Stimulated activated CD4-positive, alpha-beta T cell treated with anti-CD3 and anti-CD28 coated beads, TNF-alpha, amount 100 ng/mL, for 48 hours (primary cell): ENCODE measurements at places on chromosomes 1 and 21.

DNA sequence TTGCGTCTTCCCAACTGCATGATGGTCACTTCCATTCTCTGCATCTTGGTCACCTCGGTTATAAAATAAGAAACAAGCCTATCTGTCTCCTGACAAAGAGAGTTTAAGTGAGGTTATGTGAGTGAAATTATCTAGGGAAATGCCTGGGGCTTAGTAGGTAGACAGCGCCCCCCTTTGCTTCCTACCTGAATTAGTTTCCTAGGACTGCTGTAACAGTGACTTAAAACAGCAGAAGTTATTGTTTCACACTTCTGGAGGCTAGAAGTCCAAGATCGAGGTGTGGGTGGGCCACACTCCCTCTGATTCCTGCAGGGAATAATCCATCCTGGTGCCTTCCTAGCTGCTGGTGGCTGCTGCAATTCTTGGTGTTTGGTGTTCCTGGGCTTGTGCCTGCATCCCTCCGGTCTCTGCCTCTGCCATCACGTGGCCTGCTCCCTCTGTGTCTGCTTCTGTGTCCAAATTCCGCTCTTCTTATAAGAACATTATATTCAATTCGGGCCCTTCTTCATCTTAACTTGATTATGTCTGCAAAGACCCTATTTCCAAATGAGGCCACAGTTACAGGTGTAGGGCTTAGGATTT, 92.6 kb downstream of the IGSF21 start:
- DNase-seq, result no peak

- DNase-seq, result no peak
Observed at GRCh38 chr21:36563341-36563926, 83.5 kb upstream of the CLDN14 start.

DNA sequence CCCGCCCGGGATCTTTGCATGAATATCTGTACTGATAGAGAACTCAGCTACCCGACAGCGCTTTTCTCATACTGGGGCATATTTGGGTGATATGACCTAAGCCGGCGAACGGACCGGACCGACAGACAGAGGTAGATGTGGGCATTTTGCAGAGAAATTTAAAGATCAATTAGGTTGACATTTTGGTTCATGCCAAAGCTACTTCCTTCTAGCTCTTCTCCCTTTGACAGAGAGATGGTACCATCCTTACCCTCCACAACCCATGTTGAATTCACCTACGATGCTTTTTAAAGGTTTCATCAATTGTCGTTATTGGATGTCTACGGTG, 459 bp downstream of the ARV1 start:
- no peak for DNase-seq

DNA sequence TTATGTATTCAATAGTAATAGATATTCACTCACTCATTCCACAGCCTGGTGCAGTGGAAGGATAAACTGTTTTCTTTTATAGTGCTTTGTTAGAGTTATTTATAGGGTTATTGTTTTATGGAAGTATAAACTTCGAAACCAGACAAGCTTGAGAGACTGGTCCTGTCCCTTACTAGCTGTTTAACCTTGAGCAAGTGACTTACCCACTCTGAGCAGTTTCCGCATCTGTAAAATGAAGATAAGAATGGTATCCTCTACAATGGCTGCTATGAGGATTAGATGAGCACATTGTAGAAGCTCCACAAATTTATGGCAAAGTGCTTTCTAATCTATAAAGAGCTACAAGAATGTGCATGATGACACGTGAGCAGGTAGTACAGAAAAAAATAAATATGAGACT, 30.8 kb upstream of the EPS15 start:
- DNase-seq, result no peak

- DNase-seq, result peak; percentile 20
Observed at GRCh38 chr1:223628233-223629125, 37.0 kb downstream of the CAPN8 start.

DNA sequence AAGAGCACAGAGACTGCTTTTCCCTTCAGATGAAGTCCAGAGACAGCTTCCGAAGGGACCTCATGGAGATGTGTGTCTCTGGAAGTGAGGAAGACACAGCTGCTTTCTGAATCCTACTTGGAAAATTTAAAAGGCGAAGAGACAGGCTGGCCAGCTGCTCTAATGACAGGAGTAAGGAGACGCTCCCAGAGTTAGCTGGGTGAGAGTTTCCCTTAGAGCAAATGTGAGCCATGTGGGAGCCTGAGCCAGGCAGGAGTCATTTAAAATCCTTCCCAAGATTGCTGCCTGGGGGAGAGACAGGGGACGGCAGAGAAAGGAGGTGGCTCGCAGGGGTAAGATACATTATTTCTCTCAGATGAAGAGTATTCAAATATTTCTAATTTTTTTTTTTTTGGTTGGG, 53.1 kb downstream of the ZNF326 start:
- no peak for DNase-seq

GRCh38 chr21:36436829-36437744, 42.8 kb downstream of the CLDN14 start:
- no peak for DNase-seq
